ENCODE measurements at places on chromosomes 3 and 15. TPM values are rescaled to one million over a fixed set of nuclear protein-coding genes. Genes with fewer than 3 reads are reported as not detected.

DNA sequence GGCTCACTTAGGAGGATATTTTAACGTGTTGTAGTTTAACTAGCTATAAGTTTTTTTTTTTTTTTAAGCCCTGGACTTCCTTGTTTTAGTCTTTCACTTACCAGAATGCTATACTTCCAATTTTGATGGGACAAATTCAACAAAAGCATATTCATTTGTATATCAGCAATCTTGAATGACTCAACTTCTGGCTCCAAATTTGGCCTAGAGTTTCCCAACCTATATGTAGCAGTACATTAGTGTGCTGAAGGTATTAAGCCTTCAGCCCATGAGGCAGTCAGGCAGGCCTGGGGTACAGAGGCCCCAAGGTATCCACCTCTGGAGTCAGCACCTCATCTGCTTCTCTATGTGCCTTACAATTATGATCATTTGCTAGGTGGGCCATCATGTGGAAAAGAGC is 5.9 kb downstream of the PBRM1 start:
- no peak for DNase-seq

GRCh38 chr15:91992945-91993344 is 139.4 kb downstream of the SLCO3A1 start:
- no peak for DNase-seq

TMCO5A gene
- not detected for polyA plus RNA-seq

- peak; percentile 83 for DNase-seq
Measured at GRCh38 chr3:11185564-11186317, 31.4 kb downstream of the HRH1 start.
